ENCODE measurements at places on chromosomes 3 and 15.

GRCh38 chr3:88930611-88931010, 176.8 kb upstream of the EPHA3 start:
- DNase-seq: no peak

GRCh38 chr3:120645083-120645845, 36.8 kb downstream of the HGD start:
- no peak for DNase-seq

DNA sequence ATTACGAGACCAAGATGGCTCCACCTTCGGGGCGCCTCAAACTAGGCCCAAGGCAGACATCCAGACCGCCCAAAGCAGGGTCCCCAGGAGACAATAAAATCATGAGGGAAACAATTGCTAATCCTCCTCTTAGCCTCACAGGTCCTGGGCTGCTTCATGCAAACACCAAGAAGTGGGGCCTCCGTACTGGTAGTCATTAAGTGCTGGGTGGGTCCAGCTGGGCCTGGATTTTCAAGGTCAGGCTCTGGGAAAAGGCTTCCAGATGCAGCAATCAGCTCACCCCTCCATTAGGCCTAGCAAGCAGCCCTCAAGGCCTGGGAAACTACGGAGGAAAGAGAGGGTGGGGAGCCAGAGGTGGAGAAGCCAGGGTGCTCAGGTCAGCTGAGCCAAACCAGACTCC, 634 bp downstream of the FBXL22 start:
- no peak for DNase-seq

- DNase-seq: no peak
Measured at GRCh38 chr15:25620466-25620865, 181.6 kb upstream of the UBE3A start.

DNA sequence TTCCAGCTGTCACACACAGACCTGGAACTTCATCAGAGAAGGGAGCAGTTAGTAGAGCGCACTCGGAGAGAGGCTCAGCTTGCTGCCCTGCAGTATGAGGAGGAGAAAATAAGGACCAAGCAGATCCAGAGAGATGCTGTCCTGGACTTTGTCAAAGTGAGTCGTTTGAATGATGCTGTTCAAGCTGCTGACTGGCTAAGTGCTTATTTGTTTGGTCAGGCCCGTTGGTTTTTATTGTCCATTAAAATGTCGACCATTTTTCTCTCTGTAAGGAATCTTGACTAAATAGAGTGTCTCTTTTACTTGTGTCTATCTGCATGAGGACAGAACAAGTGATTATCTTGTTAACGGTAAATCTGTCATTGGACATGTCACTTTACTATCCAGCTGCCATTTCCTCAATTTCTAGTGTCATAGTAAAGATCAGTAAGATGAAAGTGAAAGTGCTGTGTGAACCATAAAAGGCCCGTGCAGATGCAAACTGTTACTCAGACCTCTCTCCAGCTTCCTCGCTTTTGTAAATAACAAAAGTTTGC, 56.9 kb downstream of the LRCH3 start:
- DNase-seq: no peak

DNA sequence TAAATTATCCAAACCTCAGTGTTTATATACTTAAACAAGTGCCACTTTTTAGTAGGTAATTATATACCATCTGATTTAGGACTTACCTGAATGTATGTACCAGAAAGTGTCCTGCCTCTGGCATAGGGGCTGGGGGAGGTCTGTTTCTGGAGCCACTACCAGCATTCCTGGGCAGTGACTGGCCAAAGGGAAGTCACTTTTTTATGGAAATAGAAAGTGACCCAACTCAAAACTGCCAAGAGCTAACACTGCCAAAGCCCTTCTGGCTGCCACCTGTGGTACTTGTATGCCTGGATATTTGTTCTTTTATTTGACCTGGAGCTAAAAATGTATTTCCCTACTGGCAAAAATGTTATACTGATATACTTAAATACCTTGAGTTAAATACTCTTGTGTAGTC, 42.7 kb downstream of the ESYT3 start:
- DNase-seq: no peak

Data from NCI-H2171 treated with DMSO at 0.1 percent for 48 hours (cell line).